ENCODE measurements at places on chromosomes 6 and 20.

DNA sequence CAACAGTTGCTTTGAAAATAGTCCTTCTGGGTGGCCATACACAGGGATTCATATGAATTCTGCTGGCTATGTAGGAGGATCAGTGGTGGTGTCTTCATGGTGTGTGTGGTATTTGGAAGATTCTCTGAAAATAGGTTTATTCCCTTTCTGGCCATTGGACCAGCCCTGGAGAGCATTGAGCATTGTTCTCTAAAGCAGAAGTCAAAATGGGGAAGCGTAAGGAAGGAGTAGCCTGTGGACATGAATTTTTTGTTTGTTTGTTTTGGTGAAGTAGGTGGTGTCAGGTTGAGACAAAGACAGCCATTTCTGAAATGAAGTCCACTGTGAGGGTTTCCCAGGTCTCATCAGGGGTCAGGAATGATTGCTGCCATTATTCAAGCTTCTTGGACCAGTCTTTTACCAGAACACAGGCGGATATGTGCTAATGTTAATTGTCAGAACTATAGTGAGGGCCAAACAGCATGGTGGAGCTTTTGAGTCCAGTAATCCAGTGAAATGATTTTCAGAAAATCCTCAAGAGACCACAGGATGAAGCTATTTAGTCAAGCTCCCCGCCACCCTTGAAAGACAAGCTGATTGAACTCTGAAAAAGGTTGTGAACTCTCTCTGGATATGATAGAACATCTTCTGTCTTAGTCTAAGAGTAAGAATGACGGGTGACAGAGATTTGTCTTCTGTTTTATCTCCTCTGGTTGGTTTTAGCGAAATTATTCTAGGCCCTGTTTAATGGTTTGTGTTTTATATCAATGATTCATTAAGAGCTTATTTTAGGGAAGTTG lies 60.0 kb downstream of the DNAH8 start:
- DNase-seq, result no peak

GRCh38 chr20:37381621-37382471 lies 35.9 kb downstream of the SRC start:
- no peak for DNase-seq

DNA sequence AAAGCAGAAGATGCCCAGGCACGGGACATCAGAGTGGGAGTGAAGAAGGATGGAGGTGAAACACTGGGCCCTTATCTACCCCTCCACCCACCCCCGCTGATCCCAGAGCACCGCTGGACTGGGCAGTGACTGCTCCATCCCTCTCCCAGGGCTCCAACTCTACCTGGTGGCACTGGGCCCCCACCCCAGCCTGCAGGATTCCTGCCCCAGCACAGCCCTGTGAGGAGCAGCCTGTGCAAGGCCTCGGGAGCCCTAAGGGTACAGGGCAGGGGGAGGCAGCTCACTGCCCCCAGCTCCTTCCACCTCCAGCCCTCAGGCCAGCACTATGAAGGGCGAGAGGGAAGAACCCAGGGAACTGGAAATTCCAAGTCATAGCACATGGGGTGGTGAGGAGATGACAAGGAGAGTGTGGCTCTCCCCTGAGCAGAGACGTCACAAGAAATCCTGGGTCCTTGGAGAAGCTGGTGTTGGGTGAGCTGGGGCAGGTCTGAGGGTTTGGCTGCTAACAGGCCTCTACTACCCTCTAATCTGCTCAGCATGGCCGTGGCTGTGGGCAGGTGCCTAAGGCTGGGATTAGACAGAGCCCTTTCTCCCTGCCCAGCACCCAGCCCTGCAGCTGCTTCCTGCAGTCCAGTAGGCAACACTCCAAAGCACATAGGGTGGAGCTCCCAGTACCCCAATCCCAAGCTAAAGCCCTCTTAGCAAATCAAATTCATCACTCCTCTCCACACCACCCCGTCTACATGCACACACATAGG lies 3.5 kb downstream of the CST3 start:
- DNase-seq, result peak; percentile 90

DNA sequence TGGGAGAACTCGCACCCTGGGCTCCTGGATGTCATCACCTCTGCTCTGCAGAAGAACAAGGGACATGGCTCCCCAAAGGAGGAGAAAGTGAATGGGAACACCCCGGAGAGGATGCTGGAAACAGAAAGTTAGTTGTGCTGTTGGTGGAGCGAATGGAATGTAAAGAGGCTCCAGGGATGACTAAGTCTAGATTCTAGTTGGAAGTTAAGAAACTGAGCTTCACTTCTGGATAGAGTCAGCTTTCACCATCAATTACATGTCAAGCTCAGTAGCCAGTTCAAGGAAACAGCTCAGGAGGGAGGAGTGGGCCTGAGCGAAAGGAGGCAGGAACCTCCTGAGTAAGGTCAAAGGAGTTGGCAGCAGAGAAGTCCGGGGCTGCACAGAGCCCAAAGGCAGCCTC lies 132.1 kb upstream of the ARID1B start:
- DNase-seq, result no peak

- peak; percentile 50 for DNase-seq
Measured at GRCh38 chr6:33082702-33083101, 6.9 kb downstream of the HLA-DPB1 start.

DNA sequence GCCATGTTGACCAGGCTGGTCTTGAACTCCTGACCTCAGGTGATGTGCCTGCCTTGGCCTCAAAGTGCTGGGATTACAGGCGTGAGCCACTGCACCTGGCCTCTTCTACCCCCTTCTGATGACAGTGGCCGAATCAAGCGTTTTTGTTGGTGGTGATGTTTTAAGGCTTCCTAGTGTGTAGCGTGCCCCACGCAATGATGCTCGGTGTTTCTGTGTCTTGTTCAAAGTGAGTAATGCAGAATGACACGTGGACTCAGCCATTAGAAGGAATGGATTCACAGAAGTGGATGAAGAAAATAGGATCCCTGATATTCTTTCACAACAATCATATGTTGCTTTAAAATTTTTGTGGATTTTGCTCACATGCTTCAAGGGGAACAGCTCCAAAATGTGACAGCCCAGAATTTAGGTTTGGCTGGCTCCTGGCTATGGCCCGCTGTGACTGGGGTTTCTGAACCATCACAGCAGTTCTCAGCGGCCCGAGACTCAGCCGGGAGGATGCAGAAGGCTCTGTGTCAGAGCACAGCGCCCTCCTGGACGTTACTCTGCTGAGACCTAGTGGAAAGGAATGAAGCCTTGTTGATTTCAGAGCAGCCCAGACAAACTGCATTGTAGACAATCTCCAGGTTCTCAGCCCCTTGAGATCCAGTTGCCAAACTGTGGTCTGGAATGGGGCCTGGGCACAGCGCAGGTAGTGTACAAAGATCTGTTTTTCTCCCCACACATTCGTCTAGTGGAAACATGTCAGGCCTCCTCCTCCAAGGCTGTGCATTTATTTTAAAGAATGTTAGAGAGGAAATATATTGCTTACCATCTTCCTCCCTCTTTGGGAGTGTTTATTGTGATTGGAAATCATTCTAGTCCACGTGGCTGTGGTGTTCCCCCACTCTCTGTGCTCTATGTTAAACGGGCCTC lies 57.6 kb upstream of the TIAM2 start:
- DNase-seq, result no peak

DNA sequence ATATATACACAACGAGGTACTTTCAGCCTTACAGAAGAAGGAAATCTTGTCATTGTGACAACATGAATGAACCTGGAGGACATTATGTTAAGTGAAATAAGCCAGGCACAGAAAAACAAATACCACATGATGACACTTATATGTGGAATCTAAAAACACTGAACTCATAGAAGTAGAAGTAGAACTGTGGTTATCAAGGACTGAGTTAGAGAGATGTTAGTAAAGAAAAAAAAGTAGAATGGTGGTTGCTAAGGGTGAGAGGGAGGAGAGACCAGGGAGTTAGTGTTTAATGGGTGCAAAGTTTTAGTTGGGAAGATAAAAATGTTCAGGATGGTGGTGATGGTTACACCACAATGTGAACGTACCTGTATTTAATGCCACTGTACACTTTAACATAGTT lies 4.8 kb upstream of the STX11 start:
- no peak for DNase-seq

Measured in esophagus muscularis mucosa (tissue), 4 donors.